Mucosa of gallbladder (tissue), 1 donor: ENCODE measurements at places on chromosomes 2 and 18. TPM values are rescaled to one million over a fixed set of nuclear protein-coding genes. Genes with fewer than 3 reads are reported as not detected.

DNA sequence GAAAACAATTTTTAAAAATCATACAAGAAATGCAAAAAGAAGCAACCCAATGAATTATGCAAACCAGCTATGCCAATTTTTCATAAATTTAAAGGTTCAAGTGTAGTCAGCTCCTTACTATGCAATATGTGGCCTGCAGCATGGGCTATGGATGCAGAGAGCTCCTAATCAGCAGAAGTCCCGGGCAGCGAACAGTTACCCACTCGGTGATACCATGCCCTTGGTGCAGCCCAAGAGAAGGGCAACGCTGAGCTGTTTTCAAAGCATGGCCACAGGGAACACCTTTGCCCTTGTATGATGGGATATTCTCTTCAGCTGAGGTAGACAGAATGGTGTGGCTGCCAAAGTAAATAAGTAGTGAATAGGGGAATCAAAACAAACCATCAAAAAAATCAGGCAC is 17.3 kb upstream of the ARL5A start:
- no peak for DNase-seq

DNA sequence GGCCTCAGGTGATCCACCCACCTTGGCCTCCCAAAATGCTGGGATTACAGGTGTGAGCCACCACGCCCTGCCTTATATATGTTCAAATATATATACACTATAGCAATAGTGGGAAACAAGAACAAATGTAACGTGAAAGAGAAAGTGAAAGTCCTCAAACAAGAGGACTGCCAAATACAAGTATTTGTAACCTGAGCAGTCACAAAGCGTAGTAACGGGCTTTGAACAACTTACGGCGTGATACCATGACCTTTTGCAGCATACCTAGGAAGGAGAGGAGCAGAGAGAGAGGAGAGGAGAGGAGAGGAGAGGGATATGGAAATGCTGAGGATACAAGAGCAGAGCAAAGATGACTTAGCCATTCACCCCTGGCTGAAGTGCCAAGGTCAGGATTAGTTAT is 113.8 kb upstream of the RGPD4 start:
- DNase-seq: no peak

DNA sequence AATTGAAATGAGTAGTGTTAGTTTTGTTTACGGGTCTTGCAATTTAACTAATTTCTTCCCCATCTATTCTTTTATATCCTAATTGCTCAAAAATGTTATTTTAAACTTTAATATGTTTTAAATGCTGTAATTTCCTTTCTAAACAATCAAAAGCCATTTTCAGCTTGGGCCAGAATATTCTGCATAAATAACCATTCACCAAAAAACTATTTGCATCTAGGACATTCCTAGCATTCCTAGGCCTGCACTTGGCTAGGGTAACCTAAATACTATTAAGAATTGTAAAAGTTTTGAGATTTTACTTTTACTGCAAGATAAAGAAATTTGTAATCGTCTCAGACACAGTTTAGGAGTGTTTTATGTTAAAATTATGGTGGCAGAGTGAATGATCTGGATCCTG is 7.8 kb upstream of the ETAA1 start:
- DNase-seq: no peak

Gene CPS1
- 5.5 TPM for total RNA-seq

Gene OTOS
- total RNA-seq: not detected

Gene ZBTB14
- total RNA-seq: 14.1 TPM

DNA sequence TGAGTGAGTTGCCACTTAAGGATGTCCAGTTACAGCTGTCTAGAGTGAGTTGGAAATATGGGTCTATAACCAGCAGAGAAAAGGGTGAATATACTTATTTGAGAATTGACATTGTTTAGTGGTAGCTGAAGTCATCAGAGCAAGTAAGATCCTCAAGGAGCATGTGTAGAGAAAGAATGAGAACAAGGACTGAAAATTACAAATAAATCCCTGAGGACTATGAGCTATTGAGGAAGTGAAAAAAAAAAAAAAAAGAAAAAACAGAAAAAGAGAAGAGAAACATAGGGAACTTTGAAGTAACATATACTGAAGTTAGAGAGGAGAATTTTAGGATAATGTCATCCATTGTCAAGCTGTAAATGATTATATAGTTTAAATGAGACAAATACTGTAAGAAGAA is 134.0 kb upstream of the CCDC68 start:
- DNase-seq: no peak

GRCh38 chr18:27223526-27224291 is 38.6 kb upstream of the CHST9 start:
- DNase-seq: no peak

DNA sequence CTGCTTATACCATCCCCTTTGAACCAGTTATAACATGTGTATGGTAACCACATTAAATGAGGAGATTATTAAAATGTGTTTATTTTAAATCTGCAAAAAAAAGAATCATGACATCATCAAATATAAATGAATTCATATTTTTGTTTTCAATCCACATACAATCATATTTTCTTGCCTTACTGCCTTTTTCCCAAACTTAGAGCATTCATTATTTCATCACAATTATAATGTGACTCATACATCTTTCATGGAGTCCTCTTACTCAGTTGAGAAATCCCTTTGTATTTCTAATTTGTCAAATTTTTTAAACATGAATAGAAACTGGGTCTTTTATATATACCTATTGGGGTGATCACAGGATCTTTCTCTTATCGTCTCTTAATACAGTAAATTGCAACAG is 909.6 kb downstream of the DSC3 start:
- no peak for DNase-seq

DNA sequence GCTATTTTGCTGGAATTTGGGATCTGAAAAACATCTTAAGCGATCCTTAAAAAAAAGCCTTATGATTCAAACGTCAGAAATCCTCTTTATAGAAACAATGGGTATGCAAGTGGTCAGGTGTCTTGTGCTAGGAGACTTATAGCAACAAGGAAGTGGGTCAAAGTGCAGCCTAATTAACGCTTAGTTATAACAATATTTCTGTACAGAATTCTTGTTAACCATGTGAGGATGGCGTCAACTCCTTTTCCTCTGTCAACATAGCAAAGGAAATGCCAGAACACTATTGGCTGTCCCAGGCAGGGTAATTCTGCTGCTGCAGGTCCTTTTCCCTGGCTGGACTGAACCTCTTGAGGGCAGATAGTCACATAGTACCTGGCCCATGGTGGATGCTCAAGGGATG is 189.4 kb downstream of the MSH2 start:
- no peak for DNase-seq

Gene NEB
- total RNA-seq: 140 TPM

GRCh38 chr2:91974401-91975129 is 2896.7 kb upstream of the TEKT4 start:
- DNase-seq: no peak

- DNase-seq: no peak
Measured at GRCh38 chr2:213219816-213220215, 64.4 kb upstream of the SPAG16 start.

Gene VPS54
- total RNA-seq: 22.9 TPM

DNA sequence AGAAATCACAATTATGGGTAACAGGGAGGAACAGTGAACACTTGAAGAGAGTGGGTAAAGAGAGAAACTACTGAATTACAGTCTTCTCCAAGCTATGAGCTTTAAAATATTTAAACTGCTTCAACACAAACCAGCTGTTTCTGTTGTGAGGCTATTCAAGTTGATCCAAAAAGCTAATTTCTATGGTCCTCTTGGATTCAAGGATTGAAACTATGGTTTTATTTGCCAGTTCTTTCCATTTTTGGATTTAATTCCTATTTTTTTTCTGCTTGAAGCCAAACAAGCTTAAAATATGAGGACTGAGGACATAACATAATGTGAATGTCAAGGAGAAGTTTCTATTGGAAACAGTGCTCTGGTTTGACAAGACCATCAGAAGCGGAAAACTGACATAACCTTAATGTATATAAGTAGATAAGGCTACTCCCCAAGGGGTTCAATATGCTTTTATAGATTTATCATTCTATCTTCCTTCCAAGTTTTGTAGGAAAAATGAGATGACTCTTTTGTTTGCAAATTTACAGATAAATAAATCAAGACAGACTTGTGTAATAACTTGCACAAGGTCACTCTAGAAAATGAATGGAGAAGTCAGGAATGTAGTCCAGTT is 60.7 kb upstream of the AQP4 start:
- no peak for DNase-seq

- no peak for DNase-seq
Measured at GRCh38 chr2:84052043-84052442, 407.0 kb downstream of the SUCLG1 start.

DNA sequence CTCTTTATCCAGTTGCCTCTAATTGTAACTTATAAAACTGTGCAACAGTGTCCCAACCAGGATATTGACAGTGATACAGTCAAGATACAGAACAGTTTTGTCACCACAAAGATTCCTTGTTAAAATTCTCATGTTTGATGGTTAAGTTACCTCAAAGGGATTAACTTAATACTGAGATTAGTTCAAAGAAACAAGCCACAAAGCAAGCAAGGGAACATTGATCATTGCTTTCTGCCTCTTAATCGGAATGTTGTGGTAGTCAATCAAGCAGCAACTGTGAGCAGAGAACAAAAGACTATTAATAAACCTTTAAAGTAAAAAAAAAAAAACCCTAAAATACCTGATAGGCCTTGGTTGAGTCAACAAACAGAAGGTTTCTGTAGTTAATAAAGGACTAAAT is 352.3 kb downstream of the PARD3B start:
- no peak for DNase-seq

Gene SLC4A5
- total RNA-seq: 4.7 TPM

Gene ABCG5
- total RNA-seq: 3.1 TPM

Gene SLC4A3
- total RNA-seq: 7.3 TPM

- DNase-seq: no peak
Measured at GRCh38 chr2:43855292-43855691, 16.5 kb downstream of the ABCG8 start.

- no peak for DNase-seq
Measured at GRCh38 chr2:232058063-232058877, 96.8 kb downstream of the DIS3L2 start.

DNA sequence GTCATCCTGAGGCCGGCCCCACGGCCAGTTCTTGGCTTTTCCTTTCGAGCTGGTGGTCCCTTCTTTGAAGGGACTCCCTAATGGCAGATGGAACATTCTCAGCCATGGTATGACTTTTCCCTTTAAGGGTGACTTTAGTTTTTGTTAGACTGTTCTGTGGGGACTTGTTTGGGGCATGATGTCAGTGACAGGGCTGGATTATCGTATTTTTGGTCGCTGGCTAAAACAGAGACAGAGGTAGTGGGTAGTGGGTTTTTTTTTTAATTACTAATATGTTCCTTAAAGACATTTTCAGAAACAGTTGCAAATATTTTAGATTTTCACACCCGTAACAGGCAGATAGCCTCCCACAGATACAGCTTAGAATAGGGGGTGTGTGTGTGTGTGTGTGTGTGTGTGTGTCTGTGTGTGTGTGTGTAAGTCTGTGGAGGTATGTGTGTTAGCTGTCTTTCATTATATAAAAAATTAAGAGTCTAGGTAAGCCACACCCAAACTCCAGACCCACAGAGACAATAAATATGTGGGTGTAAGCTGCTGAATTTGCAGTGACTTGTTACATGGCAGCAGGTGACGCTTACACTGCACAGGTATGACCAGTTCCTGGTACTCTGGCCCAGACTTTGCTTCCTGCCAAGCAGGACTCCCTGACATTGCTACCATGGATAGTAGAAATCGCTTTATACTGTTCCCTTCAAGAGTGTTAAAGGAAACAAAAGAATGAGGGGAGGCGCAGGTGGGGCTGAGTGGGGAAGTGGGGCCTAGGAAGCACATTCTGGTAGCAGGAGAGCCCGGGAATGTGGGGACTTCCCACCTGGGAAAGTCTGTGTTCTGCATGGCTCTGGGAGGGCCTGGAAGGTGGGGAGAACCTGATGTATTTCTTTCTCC is 20.9 kb downstream of the NCK2 start:
- no peak for DNase-seq

- DNase-seq: no peak
Measured at GRCh38 chr2:180442860-180443644, 436.0 kb upstream of the CWC22 start.

Gene REG3A
- 2.9 TPM for total RNA-seq

Gene EPB41L3
- 34.0 TPM for total RNA-seq

DNA sequence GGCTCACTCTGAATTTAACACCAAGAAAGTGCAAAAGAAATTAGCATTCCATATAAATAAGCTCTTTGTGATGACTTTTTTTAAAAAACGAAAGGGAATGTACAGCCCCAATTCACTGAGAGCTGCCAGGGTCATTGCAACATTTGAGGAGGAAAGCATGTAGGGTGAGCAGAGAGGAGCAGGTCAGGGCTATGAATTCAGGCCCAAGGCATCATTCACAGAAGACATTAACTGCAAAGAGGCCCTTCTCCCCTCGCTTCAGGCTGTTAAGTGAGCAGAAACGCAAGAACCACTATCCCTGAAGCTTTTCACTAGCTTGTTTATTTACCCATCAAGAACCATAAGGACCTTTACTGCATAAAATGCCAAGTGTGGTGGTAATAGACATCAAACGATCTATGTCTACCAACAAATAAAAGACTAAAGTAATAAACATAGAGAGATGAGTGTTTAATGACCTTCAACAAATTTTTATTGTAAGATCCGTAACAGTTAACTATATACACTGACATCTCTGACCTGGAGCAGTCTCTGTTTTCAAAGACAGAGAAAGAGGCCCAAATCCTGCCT is 333.1 kb upstream of the HNRNPA3 start:
- no peak for DNase-seq

DNA sequence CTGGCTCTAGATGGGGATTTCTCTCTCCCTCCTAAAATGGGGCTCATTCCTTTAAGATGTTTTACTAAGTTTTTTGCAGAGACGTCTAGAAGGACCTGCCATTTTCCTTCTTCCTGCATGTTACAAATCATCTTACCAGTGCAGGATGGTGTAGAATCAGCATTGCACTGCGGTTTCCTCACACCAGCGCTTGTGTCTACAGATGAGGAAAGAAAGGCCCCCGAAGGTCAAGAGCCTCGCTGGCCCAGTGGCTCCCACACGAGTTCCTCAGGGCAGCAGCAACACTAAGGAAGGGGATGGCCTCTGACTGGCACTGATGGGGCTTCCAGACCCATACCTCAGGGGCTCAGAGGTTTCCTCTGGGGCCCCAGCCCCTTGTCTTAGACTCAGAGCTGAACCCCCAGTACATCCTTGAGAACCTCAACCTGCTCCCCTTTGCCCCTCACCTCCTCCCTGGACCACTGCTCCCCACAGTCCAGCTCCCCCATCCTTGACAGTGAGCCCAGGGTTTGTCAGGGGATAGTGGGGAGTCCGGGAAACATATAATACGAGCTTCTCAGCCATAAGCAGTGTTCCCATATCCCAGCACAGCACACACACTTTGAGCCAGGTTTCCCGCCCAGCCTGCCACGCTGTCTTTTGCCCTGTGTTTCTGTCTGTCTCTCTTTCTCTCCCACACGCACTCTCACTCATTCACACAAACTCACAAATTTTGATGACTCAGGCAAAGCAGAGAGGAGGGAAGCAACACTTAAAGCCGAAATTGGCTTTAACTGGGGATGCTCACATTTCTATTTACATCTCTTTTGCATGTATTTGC is 29.4 kb downstream of the ZFP36L2 start:
- DNase-seq: no peak

DNA sequence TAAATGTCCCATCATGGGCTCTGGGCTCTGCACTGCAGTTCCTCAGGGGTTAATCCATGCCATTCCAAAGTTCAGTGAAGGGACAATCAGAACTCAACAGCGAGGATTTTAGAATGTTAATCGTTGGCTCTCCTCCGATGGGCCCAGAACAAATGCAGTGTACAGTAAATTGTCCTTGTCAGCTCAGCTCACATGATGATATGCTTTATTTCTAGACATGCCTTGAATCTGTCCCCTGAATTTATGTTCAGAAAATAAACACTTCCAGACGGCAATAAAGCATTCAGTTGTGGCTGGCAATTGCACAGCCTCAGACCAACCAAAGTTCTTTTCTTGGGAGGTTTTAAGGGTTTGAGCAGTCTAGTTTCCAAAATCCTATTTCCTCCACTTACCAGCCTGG is 981.2 kb downstream of the BCL11A start:
- no peak for DNase-seq

Gene GPAT2
- 3.0 TPM for total RNA-seq
